H9 (cell line): ENCODE measurements at places on chromosomes 12 and 14.

DNA sequence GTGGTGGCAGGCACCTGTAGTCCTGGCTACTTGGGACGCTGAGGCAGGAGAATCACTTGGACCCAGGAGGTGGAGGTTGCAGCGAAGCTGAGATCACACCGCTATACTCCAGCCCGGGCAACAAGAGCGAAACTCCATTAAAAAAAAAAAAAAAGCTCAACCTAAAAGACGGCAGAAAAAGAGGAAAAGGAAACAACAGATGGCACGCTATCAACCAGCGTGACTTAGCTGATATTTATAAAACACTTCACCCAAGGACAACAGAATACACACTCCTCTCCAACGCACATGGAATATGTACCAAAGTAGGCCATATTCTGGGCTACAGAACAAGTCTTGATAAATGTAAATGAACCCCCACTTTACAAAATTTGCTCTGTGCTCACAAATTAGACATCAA lies 34.0 kb upstream of the CLMN start:
- DNase-seq: no peak

GRCh38 chr12:108947097-108947496 lies 67.2 kb downstream of the DAO start:
- no peak for DNase-seq

DNA sequence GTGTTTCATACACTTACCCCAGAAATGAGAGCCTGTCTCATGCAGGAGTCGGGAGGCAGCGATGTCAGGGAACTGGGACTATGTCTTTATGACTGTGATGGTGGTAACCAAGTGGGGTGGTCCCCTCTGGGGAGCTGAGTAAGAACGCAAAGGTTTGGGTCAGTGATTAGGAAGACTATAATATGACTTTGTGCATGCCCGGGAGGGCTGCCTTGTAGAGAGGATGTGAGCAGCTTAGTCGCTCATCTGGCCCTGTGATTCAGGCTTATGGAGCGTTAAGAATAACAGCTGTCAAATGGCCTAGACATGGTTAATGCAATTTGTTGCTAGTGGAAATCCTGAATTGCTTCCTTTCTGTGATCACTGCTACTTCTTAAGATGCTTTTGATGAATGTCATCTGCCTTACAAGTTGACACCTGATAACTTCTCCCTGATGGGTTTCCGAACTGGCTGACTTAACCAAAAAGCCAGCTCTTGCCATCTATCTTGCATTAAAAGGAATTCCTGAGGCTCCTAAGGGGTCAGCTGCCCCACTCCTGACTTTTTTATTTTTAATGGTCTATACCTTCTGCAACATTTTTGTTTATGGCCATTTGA lies 35.4 kb upstream of the AACS start:
- no peak for DNase-seq

DNA sequence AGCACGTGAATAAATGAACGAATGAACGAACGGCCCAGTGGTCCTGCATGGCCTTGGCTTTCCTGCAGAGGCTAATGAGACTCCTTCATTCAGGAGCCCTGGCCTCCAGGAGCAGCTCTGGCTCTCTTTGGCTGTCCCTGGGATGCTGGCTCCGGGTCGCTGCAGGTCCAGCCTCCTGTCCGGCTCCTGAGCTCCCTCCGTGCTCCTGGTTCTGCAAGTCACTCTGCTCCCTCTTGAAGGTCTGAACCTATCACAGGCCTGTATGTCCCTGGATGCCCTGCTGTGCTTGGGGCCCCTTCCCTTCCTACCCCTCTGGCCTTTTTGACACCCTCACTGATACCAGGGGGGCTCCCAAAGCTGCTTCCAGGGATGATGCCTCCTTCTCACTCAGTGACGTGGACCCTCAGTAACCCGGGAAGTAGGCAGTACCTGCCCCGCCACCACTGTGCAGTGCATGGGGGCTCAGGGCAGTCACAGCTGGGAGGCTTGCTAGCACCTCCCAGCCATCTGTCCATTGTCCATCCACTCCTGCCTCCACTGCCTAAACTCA lies 133.7 kb upstream of the C14orf180 start:
- peak; percentile 21 for DNase-seq

DNA sequence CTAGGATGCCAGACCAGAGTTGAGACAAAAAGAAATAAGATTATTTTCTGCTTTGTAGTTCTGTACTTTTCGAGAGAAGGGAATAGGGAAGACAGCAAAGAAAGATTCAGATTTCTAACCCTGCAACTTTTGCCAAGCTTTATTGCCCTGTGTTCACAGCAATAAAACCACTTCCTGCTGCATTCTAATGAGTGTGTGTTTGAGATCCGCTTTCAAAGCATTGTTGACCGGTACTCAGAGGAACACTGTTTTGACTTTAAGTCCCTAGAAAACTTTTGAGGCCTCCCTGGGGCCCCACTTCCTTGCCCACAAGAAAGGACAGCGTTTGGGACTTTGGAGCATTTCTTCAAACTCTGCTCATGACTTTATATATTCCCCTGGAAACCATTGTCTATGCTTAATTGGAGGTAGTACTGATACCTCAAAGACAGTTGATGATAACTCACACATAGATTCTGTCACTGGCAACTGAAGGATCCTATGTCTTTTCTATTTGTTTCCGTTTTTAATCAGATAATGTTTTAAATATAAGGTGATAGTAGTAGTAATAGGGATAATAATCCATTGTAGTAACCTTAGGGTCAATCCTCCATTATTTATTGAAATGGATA lies 1.3 kb downstream of the RNASE6 start:
- no peak for DNase-seq

DNA sequence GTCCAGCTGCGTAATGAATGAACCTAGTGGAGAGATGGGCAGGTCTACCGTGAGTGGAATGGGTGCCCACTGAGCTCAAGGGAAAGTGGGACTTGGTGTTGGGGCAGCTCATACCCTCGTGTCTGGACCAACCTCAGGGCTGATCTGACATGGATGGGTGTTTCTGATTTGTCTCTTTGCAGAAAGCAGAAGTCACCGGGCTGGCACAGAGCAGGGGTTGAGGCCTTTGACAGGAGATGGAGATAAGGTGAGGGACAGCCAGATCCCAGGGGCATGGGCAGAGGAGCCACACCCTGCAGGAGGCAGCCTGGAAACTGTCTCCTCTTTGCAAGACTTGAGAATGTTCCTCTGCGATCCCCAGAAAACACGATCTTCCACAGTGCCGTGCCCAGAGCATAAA lies 20.9 kb upstream of the PPP1CC start:
- no peak for DNase-seq

GRCh38 chr12:12266389-12266872 lies 413 bp downstream of the LRP6 start:
- no peak for DNase-seq

DNA sequence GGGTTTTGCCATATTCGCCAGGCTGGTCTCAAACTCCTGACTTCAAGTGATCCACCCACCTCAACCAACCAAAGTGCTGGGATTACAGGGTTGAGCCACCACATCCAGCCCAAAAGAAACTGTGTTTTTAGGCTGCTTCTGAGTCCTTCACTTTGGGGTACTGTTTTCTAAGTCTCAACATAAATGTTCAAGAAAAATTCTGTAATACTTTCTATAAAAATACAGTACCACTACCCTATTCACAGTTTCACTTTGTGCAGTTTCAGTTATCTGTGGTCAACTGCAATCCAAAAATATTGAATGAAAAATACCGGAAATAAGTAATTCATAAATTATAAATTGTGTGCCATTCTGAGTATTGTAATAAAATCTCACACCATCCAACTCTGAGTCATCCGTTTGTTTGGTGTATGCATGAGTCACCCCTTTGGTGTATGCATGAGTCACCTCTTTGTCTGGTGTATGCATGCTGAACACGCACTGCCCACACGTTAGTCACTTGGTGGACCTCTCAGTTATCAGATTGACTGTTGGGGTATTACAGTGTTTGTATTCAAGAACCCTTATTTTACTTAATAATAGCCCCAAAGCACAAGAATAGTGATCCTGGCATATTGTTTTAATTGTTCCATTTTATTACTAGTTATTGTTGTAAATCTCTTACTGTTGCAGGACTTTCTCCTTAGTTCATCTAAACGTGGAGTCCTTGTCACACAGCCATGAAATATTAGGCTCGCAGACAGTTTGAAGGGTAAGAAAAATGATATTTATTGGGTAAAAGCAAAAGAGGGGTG lies 190.2 kb downstream of the FSCB start:
- no peak for DNase-seq

DNA sequence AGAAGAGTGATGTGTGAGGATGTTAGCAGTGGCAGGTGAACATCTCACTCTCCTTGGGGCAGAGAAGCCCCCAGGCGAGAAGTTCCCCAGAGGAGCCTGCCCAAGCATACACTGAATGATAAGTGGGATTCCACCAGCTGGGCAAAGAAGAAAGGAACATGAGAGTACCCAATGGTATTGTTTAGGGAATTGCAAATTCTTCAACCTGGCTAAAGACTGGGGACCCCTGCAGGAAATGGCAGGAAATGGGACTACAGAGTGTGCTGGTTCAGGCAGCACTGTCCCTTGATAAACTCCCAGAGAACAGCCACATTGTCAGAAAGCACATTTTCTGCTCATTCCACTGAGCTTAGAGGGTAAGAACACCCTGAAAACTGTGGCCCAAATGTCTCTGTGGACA lies 121.3 kb downstream of the RPS29 start:
- peak; percentile 65 for DNase-seq

DNA sequence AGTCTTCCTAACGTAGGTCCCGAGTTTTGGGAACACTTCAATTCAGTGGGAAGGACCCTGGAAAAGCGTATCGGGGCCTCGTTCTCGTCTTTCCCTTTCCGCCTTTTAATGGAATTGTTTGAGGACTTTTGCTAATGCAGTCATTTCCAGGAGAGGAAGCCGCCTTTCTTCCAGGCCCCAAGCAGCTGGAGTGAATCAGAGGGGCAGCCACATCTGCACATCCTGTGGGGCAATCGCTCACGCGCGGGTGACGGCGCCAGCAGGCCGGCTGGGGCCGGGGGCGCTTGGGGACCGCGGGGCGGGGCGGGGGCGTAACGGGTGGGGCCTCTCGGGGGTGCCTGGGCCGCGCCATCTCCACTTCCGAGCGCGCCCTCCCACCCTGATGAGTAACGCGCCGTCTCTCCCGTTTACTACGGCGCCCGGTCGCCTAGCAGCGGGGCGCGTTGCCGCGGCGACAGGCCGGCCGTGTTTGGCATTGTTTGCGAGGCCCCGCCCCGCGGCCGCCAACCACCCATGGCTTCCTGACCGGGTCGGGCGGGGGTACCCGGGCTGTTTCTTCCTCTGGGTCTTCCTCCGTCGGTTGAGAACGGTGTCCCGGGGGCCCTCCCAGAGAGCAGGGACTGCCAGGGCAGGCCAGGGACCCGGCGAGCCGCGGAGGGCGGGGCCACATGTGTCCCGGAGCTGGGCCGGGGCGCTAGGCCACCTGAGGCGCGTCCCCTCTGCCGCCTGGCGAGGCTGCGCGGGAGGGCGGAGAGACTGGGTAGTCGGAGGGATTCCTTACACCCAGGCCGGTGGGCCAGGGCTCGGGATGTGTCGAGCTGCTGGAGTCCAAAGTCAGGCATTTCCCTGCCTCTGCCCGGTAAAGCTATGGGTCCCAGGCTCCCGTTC lies 2.3 kb downstream of the GSG1 start:
- DNase-seq: peak; percentile 95
